ENCODE measurements at places on chromosomes 13 and 19.
A peak's percentile ranks its signal among the peaks of the same experiment; 100 is the strongest.

GRCh38 chr13:88000787-88001186, 329.6 kb downstream of the SLITRK5 start:
- no peak for DNase-seq

DNA sequence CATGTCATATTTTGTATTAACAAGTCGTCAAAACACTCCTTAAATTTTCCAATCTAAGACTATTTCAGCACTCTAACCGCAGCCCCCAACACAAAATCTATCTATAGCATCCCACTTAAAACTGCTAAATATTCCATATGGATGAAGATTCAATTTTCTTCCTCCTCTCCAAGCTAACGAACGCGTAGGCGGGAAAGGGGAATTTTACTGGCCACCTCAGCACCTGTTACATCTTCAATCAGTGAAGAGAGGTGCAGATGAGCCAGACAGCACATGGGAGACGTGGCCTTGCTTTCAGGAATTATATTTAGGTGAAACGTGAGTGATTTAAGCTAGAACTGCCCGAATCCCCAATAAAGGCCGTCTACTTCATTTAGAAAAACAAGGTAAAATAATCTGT, 1.1 kb downstream of the RBM26 start:
- peak; percentile 29 for DNase-seq

DNA sequence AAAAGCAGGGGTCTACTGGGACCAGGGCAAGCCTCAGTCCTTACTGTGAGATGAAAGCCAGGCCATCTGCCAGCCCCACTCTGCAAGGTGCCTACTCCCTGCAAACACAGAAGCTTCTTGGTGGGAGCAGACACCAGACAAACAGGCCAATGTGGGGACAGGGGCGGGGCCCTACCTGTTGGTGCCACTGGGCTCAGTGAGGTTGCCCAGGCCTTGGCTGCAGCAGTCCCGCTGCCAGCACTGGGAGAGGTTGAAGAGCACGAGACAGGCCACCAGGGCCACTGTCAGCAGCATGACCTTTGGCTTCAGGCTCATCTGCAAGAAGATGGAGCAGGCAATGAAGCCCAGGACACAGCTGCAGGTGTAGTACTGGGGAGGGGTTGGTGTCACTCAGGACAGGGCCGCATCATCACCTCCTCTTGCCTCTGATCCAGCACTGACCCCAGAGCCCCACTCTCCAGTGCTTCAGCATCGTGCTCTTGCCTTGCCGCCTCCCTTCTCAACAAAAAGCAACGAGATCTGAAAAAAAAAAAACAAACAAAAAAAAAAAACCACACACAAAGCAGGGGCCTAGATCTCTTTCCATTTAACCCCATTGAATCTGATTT, 72.6 kb downstream of the NBEA start:
- no peak for DNase-seq

- no peak for DNase-seq
These were observed 10.1 kb upstream of the NFIX start for GRCh38 chr19:12985049-12985776.

DNA sequence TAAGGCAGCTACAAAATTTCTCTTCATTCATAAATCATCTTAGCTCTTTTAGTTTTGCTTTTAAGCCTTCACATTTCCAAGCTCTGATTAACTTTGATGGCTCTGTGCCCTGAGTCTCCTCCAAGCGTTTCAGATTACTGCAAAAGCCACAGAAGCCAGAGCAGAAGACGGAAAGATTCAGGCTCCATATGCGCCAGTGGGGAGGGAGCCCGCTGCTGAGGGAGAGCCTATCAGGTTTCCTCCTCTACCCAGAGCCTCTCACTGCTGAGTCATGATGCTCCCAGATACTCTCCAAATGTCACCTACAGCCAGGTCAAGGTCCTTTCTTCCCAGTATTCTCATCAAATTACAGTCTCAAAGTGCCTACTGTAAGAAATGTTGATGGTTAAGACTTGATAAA, 193.6 kb downstream of the RAP2A start:
- DNase-seq: no peak

Measured in stimulated activated CD8-positive, alpha-beta memory T cell treated with anti-CD3 and anti-CD28 coated beads, Interleukin-7, amount 100 ng/mL, for 48 hours (primary cell).